ENCODE measurements at places on chromosomes 1 and 21.

DNA sequence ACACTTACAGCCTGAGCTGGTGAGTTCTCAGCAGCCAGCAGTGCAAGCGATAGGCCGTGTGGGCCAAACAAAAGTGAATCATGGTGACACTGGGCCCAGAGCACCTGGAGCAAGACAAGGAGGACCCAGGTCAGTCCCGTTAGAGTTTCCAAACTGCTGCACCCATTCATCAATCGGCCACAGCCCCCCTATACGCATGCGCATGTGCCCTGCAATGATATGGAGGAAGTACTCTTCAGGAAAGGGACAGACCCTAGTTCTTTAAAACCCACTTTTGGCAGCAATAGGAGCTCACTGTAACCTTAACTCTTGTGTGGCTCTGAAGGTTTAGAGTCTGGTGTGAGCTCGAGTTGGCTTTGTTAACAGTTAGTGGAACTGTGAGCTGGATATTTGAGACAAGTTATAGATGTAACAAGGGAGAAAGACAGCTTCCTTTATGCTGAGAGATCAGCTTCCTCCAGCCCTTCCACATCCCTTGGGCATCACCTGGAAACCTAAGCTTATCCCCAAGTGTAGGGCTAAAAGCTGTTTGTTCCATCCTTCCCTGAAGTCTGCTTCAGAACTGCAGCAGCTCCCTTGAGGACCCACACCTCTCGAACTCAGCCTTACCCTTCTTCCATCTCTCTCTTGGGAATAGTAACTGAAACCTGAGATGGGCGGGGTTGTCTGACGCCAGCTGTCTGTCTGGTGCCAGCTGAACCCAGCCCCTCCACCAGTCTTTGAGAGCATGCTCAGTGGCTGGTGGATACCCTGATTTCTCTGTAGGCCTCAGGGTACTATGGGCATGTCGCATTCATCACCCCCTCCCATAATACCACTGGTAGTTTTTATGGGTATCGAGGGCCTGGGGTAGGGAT lies 17.7 kb downstream of the NMNAT1 start:
- DNase-seq, result no peak

DNA sequence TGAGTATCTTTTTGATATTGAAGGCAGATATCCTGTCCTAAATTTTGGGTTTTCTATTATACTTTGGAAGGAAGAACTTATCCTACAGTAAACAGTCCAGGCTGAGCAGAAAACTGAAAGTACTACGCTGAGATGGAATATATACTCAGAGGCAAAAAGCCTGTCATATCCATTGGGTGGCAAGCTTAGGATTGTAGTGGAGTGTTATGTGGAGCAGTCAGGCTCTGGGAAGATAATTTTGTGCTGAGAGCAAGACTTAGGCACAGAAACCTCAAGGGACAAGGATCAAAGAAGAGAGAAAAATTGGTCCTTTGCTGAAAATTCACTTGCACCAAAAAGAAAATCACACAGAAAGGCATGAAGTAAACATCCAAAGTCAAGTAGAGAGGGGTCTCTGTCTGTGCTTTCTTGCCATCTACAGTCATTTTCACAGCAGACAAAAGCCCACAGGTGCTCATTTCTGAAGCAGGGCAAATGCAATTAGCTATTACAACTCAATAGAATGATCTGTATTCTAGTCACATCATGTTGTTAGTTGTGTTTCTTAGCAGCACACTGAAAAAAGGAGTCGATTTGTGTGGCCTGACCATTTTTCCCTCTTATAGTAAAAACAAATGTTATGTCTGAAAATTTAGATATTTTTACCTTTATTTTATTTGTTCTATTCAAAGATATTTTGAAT lies 38.5 kb downstream of the CRB1 start:
- DNase-seq, result no peak

DNA sequence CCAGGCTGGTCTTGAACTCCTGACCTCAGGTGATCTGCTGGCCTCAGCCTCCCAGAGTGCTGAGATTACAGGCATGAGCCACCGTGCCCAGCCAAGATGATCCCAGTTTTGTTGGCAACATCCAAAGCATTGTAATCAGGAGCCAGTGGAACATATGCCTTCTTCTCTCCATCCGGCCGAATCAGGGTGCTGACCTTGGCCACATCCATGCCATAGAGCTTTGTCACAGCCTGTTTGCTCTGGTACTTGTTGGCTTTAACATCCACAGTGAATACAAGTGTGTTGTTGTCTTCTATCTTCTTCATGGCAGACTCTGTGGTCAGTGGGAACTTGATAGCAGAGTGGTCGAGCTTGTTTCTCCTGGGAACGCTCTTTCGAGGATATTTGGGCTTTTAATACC lies 17.1 kb downstream of the TNFRSF8 start:
- no peak for DNase-seq

DNA sequence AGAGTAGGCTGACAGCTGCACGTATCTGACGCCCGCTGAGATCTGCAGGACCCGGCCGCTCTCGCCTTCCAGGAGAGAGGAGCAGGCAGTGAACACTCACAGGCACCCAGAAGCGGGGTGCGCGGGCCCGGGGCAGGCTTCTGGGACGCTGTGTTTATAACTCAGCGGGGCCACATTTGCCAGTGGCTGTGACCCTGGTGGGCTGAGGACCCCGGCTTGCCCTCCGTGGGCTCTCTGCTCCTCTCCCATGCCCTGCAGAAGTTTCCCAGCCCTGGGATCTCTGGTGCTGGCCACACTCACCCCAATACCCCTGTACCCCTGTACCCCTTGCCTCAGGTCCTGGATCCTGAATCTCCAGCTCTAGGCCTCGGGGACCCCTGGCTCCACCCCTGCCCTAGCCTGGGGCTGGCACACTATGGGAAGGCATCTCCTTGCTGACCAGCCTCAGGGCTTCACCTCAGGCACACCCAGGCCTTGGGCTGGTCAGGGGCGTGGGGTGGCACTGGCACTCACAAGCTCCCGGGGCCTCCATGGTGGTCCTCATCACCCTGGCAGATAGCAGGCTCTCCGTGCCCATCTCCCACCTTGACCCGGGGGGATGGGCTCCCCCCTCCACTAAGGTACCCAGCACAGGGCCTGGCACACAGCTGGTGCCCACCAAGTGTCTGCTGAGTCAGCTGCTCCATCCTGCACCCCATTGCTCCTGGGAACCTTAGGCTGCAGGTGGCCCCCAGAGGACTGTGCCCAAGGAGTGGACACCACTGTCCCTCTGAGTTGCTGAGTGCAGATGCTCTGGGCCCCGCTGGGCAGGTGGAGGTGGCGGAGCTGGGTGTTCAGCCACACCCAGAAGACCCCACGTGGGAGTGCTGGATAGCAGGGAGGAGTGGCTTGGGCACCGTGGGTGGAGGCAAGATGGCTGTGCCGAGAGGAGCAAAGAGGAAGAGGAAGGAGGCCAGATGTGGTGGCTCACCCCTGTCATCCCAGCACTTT lies 32.4 kb downstream of the MORN1 start:
- no peak for DNase-seq

- no peak for DNase-seq
These were observed 78.7 kb upstream of the ADAM30 start for GRCh38 chr1:119975006-119975405.

GRCh38 chr1:21916447-21917238 lies 20.5 kb downstream of the HSPG2 start:
- no peak for DNase-seq

DNA sequence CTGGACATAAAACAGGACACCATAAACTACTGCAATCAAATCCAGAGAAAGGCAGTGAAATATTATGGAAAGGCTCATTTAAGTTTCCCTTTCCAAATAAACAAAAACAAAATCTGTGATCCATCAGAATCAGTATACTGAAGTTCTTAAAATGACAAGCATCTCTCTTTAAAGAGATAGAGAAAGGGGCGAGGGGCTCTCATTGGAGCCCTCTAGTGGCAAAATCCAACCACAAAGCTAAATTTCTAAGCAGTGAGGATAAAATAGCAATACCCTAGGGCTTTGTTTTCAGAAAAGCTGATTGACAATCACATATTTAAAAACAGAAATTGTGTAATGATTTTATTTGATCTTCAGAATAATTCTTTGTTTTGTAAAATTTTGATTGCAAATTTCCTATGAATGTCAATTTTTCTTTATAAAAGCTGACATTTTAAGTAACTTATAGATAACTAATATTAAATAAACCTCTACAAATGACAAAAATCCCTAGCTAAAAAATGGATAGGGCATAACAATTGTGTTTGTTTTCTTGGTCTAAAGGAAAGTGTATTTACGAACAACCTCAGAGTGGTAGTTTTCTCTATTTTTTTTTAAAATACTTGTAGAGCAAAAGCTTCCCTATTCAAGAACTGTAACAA lies 138.2 kb downstream of the COL24A1 start:
- peak; percentile 3 for DNase-seq

DNA sequence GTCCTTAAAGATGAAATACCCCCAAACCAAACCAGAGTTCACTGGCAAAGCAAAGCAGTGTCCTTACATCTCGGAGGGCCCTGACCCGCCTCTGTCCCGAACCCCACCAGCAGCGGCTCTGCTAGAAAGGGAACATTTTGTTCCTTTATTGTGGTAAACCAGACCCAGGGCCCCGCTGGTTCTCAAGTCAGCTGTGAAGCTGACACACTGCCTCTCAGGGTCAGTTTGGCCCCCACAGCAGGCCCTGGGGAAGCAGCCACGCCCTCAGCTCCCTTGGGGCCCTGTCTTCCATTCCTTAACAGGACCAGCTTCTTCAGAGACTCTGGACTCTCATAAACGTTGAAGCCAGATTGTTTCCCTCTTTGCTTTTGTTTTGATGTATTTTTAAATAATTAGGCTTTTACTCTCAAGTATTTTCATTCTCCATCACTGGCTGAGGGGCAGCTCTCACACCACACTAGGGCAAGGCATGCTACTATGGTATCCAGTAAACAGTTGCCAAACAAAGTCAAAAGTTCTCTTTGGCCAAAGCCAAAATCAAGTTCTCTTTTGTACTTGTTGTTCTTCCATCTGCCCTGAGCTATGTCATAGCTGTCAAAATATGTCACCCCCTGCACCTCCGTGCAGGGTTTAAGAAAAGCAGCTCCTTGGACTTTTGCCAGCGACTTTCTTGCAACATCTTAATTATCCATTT lies 61.1 kb upstream of the ANGPTL1 start:
- no peak for DNase-seq

DNA sequence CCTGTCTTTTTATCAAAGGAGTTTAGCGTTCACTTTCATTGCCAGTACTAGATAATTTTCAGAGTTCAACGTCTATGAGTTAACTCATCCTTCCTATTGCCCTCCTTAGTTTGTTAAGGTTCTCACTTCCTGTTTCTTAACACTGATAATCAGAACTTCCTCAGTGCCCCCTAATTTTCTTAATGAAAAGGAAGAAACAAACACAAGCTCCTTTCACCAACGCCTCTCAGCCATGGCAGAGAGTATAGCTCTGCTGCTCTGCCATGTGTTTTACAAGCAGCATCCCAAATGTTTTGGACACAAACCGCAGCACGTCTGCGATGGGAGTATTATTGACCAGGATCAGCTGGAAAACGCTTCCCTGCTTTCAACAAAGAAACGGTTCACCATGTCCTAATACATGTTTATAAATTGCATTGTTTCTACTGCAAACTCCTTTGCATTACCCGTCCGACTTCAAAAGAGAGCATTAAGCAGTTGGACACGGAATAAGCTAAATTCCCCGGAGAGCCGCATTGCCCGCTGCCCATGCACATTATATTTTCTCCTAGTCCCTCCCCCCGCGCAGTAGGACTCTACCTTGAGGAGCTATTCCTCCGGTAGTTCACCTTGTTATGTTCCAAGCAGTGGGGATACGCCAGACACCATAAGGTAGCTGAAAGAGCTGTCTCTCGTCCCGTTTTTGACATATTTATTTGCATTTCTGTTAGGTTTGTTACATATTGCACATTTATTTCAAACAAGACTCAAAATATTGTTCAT lies 561 bp downstream of the OLFM3 start:
- DNase-seq, result no peak

GRCh38 chr1:47650205-47650604 lies 212.4 kb downstream of the FOXD2 start:
- DNase-seq, result peak; percentile 63

DNA sequence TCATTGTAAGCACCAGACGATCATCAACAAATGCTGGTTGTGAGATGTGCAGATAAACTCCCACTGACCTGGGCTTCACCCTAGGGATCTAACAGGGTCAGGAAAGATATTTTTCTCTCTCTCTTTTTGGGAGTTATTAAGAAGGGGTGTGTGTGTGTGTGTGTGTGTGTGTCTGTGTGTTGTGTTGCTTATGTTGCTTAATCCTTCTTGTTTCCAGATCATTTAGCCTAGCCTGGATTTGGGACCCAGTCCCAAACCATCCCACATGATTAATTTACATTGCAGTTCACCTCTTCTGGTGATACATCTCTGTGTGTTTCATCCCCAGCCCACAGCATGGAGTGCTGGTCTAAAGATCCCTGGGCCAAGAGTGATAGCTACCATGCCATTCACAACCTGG lies 122.8 kb upstream of the IPO9 start:
- DNase-seq, result no peak
